WTC11 (cell line): ENCODE measurements at places on chromosomes 12 and 14. TPM values are rescaled to one million over a fixed set of nuclear protein-coding genes. Genes with fewer than 3 reads are reported as not detected.

- no peak for DNase-seq
- peaks cover 5% of the 10 kb centered on the region; the same call in 1 of the 2 replicates for H3K36me3 ChIP-seq
Measured at GRCh38 chr12:10617863-10618262, 4.5 kb upstream of the MAGOHB start.

The CCDC38 gene
- 0.07 TPM in 1 of 3 replicates, not detected in the others for total RNA-seq

DNA sequence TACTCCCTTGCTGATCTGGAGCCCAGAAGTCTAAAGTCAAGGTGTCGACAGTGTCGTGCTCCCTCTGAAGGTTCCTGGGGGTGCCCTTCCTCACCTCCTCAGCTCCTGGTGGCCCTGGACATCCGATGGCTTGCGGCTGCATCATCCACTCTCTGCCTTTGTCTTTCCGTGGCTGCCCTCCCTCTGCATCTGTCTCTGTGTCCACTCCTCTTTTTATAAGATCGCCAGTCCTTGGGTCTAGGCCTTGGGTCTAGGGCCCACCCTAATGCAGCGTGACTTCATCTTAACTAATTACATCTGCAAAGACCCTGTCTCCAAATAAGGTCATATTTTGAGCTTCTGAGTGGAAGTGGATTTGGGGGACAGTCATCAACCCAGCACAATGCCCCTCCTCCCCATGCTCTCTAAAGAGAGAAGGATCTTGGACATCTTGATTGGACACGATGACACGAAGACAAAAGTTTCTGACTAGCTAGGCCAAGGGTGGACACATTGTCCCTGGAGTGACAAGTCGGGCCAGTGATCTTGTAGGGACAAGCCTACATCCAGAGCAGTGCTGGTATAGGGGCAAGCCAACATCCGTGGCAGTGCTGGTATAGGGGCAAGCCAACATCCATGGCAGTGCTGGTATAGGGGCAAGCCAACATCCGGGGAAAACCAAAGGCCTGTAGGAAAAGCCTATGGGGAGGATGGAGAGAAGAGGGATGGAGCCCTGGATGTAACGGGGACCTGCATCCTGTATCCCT, 93.9 kb upstream of the DIO3 start:
- no peaks in the 10 kb centered on the region for H3K36me3 ChIP-seq
- H3K4me3 ChIP-seq = no peak overlapping the region
- no peak for DNase-seq
- H3K27me3 ChIP-seq = no peaks in the 10 kb centered on the region
- no peak overlapping the region for H3K27ac ChIP-seq

The PPTC7 gene
- 14.2 to 15.6 TPM (median 14.9 TPM) in 3 replicates for total RNA-seq

DNA sequence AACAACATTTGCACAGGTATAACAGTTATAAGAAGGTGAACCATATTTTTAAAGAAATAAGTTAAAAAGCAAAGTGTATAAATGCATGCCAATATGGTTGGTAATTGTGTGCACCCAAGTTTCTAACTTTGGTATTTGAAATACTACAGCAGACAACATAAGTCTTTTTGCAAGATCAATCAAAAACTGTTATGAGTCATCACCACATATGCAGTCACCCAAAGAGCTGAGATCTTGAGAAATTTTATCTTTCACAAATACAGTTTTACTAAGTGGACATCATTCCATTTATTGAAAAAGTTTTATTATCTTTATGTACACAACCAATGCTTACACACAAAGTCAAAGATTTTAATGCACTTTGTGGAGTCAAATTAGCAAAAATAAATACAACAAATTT, 7.0 kb upstream of the ACSS3 start:
- H3K4me3 ChIP-seq = no peak overlapping the region
- H3K27me3 ChIP-seq = peaks cover 21% of the 10 kb centered on the region
- no peak for DNase-seq
- H3K27ac ChIP-seq = no peak overlapping the region
- H3K36me3 ChIP-seq = no peaks in the 10 kb centered on the region

The CIROP gene
- total RNA-seq = 0.07 to 0.11 TPM in 2 of 3 replicates, not detected in the other

The METTL25 gene
- total RNA-seq = 6.3 to 8.0 TPM (median 7.2 TPM) in 3 replicates

DNA sequence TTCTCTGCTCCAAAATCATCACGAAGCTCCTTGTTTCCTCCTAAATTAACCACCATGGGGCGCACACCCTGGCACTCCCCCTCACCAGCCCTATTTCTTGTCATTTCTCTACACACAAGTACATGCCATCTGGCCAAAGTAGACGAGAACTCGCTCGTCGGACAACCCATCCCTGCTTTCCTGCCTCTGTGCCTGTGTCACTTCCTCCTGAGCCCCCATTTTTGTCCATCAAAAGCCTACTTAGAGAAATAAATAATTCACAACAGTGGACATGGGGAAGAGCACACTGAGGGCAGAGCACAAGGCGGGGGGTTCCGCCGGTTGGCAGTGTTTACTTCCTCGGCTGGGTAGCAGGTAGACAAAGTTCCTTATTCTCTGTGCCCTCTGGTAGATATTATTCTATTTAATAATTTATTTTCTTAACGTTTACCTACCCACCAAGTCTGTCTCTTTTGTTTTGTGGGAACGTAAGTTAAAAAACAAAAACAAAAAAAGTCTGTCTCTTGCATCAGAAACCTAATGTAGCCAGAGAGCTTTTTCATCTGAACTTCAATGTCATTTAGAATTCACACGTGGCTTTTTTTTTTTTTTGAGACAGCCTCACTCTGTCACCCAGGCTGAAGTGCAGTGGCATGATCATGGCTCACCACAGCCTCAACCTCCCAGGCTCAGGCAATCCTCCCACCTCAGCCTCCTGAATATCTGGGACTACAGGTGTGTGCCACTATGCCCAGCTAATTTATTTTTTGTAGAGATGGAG, 6.0 kb downstream of the VPS37B start:
- H3K4me3 ChIP-seq = no peak overlapping the region
- H3K4me1 ChIP-seq = peaks cover 68% of the 10 kb centered on the region
- DNase-seq = no peak
- H3K36me3 ChIP-seq = no peaks in the 10 kb centered on the region

DNA sequence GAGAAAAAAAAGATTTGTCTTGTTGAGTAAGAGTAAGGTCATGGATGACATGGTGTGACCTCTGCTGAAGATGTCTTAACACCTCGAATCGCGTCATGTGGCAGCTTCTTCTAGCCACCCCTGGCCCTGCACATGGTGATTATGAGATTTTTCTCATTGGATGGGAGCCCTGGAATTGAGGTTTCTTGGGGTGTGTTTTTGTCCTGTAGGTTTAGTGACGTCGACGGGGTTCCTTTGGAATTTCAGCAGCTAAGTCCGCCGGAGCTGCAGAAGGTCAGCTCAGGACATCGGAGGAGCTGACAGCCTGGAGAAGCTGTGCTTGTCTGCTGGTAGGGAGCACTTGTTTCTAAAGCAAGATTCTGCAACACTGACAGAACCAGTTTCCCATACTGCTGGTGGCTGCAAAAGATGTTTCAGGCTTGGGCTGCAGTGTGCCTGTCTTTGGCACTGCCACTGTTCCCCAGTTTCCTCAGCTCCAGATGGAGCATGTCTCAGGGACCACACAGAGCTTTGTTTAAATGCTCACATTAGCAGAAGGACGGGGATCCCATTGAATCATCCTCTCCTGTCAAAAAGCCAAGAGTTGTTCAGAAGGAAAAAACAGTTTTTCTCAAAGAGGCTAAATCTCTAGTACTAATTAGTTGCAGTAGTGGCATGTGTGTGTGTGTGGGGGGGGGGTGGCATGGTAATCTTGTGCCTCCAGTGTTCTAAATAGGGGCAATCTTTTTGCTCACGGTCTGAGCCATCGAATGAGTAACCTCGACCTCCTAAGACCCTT, 5.2 kb upstream of the FOS start:
- H3K27me3 ChIP-seq = peaks cover 23% of the 10 kb centered on the region
- no peaks in the 10 kb centered on the region for H3K36me3 ChIP-seq
- no peak for DNase-seq
- no peak overlapping the region for H3K4me3 ChIP-seq
- peaks cover 13% of the 10 kb centered on the region for H3K4me1 ChIP-seq

The SYNDIG1L gene
- total RNA-seq = 1.4 to 1.9 TPM (median 1.5 TPM) in 3 replicates

The SLC6A13 gene
- 0.21 to 0.55 TPM (median 0.37 TPM) in 3 replicates for total RNA-seq

The EPS8 gene
- total RNA-seq = 3.9 to 7.5 TPM (median 5.0 TPM) in 3 replicates

DNA sequence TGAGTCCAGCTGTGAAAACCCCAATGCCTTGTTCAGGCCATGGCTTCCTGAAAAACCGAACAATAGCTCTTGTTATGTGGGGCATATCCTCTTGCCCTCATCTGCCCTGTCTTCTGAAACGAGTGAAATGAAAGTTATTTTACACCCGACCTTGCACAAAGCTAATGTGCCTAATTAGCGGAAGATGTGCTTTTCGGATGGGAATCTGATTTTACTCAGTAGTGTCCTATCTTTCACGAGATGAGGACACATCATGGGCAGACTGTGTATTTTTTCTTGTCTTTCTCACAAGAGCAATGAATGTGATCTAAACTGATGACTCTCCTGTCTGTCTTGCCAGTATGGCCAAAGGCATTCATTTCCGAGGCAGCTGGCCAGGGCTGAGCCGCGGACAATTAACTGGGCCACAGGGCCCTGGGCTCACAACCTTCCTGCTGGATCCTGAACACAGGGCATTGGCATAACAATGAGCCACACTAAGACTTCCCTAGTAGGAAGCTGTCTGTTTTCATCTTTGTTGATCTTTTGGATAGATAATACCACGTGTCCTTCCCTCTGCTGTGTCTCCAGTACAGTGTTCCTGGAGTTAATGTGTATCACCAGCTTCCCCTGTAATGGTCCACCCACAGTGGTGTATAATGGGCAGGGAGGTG, 86.0 kb upstream of the HIF1A start:
- peak overlapping the region; percentile 98 for H3K27ac ChIP-seq
- peak overlapping the region; percentile 42 for H3K4me3 ChIP-seq
- H3K27me3 ChIP-seq = no peaks in the 10 kb centered on the region
- peaks cover 56% of the 10 kb centered on the region for H3K4me1 ChIP-seq
- H3K36me3 ChIP-seq = no peaks in the 10 kb centered on the region
- DNase-seq = peak; percentile 63

DNA sequence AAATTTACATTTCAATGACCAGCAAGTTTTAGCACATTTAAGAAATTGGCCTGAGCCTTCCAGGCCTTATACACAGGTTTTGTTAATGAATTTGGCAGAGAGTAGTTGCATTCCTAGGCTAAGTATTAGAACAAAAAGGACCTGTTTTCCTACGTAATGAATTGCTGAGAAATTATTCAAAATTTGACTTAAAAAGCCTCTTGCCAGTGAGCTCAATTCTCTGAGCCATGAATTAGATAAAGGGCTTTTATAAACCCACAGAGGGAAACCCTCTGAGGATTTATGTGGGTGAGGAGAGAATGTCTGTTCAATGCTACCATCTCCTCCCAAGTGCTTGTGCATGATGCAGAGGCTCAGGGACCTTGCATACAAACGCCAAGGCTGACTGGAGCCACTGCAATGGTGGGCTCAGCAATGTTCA, 94.5 kb upstream of the PELI2 start:
- H3K36me3 ChIP-seq = peaks cover 11% of the 10 kb centered on the region
- H3K27me3 ChIP-seq = peaks cover 4% of the 10 kb centered on the region; the same call in 1 of the 2 replicates
- H3K4me1 ChIP-seq = peaks cover 12% of the 10 kb centered on the region
- no peak overlapping the region for H3K27ac ChIP-seq
- H3K4me3 ChIP-seq = no peak overlapping the region
- DNase-seq = no peak

- H3K36me3 ChIP-seq = no peaks in the 10 kb centered on the region
- no peak overlapping the region for H3K27ac ChIP-seq
- no peak for DNase-seq
- H3K27me3 ChIP-seq = peaks cover 71% of the 10 kb centered on the region
- H3K4me1 ChIP-seq = peaks cover 58% of the 10 kb centered on the region
Measured at GRCh38 chr12:51864833-51865670, 16.5 kb upstream of the FIGNL2 start.

DNA sequence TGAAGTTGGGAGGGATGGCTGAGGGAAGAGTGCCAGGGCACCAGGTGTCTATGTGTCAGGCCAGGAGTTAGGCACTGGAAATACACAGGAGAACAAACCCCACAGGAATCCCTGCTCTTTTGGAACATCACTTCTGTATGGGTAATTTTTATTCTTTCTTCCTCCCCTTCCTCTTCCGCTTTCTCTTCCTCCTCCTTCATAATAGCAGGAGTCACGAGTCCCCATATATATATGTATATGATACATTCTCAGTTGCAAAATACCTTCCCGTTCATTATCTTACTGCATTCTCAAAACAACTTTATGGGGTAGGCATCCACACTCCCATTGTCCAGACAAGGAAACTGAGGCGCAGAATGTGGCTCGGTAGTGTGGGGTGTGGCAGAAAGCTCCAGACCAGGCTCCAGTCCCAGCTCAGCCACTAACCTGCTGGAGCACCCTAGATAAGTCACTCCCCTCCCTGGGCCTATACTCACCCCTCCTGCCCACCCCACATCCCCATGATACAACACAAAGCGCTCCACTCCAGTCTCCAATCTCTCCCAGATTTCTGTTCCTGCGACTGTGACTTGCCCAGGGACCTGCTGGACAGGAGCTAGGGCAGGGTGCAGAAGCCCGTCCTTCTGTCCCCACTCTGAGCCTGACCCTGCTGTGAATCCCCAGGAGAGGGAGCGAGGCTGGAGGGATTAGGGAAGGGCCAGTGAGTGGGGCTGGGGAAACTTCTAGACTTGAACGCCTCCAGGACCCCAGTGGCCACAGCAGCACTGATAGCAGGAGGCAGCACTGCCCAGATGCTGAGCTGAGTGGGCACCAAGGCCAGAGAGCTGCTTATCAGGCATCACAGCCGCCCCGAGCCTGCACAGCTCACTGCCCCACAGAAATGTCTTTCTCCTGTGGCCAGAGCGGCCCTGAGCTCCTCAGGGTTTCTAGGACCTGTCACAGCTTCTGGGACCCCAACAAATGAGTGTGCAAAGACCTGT, 1.4 kb upstream of the AQP2 start:
- H3K27me3 ChIP-seq = peaks cover 9% of the 10 kb centered on the region; the same call in 1 of the 2 replicates
- no peaks in the 10 kb centered on the region for H3K36me3 ChIP-seq
- no peak overlapping the region for H3K27ac ChIP-seq
- no peak overlapping the region for H3K4me3 ChIP-seq
- H3K4me1 ChIP-seq = peaks cover 27% of the 10 kb centered on the region
- DNase-seq = no peak

The TM9SF1 gene
- 27.9 to 29.2 TPM (median 28.4 TPM) in 3 replicates for total RNA-seq

DNA sequence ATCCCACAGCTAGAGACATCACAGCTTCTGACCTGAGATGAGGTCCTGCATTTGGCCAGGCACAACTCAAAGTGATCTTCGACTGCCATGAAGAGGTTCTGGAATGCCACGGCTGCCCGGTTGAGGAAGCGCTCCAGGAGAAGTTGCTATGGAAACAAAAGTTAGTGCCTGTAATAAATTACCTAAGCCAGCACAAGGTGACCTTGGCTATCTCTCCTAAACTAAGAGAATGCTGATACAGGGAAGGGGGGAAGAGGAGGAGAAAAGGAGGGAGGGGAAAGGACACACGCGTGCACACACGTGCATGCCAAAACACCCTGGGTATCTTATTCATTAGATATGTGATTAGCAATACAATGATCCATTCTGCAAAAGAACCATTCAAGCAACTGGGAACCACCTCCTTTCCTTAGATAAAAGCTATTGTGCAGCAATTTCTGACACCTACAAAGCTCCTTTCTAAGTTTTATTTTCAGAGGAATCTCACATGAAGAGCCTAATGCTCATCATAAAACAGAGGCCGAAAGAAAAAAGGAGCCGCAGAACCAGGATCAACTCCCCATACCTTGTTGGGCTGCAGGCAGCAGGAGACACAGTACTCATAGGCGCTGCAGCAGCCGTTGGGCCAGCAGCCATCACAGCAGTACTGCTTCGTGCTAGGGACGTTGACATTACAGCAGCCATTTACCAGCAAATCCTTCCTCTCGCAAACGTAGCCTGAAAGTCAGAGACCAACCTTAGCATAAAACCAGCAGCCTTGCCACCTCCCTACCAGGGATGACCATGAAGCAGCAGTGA, 17.9 kb downstream of the SPRING1 start:
- H3K27me3 ChIP-seq = no peaks in the 10 kb centered on the region
- peaks cover 19% of the 10 kb centered on the region for H3K4me1 ChIP-seq
- DNase-seq = no peak
